ENCODE measurements at places on chromosomes 5 and 9.

DNA sequence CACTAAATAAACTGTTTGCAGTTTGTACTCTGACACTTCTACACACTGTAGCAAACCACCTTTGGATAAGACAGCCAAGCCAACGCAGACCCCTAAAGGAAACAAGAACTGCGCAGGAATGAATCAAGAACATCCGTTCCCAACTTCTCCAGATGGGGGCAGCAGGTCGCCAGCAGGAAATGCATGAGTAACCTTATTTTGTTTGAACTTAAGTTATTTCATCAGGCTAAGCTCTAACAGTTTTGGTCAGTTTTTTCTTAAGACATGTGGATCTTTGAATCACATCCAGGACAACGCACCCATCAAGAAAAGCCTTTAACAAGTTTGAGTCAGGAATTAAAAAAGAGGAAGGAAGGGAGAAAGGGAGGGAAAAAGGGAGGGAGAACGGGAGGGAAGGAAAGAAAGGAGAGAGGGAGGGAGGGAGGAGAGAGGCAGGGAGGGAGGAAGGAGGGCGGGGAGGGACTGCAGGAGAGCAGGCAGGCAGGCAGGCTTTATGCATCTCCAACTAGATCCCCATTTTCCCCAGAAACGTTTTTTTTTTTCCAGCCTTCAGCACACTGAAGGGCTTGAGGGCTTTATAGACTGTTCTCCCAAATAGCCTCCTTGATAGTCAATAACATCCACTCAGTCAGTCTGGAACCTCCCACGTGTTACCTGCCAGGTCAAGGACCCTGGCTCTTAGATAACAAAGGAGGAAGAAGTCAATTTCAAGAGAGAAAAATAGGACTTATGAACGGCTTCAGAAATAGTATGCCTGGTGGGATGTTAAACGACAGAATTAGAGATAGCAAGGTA lies 22.2 kb downstream of the BHMT start:
- DNase-seq: peak; percentile 31

GRCh38 chr5:128949847-128950546 lies 15.3 kb upstream of the SLC27A6 start:
- no peak for DNase-seq

DNA sequence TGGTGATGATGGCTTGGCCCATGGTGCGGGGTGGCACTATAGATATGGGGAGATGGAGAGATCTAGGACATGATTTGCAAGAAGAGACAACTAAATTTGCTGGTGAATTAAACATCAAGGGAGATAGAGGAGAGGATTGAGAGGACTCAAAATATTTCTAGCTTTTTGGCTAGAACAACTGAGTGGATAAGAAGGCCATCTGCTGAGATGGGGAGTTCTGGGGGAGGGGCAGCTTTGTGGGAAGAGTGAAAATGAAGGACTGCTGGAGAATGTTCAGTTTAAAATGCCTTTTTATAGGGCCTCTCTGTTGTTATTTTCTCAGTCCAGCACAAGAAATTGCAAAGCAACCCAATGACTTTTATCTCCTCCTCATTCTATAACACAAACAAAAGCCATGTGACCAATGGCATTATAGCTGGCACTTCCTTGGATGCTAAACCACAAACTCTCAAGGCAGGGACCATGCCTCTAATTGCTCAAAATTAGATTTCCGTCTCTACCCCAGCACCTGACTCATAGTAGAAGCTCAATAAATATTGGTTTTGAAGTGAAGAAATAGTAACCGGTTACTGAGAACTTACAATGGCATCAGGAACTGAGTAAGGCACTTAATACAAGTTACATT lies 29.8 kb downstream of the JAKMIP2 start:
- DNase-seq: no peak

DNA sequence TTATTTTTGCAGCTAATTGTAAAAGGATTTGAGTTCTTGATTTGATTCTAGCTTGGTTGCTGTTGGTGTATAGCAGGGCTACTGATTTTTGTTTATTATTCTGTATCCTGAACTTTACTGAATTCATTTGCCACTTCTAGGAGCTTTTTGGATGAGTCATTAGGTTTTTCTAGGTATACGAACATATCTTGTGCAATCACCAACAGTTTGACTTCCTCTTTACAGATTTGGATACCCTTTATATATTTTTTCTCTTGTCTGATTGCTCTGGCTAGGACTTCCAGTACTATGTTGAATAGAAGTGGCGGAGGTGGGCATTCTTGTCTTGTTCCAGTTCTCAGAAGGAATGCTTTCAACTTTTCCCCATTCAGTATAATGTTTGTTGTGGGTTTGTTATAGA lies 210.8 kb downstream of the FGF10 start:
- DNase-seq: no peak

DNA sequence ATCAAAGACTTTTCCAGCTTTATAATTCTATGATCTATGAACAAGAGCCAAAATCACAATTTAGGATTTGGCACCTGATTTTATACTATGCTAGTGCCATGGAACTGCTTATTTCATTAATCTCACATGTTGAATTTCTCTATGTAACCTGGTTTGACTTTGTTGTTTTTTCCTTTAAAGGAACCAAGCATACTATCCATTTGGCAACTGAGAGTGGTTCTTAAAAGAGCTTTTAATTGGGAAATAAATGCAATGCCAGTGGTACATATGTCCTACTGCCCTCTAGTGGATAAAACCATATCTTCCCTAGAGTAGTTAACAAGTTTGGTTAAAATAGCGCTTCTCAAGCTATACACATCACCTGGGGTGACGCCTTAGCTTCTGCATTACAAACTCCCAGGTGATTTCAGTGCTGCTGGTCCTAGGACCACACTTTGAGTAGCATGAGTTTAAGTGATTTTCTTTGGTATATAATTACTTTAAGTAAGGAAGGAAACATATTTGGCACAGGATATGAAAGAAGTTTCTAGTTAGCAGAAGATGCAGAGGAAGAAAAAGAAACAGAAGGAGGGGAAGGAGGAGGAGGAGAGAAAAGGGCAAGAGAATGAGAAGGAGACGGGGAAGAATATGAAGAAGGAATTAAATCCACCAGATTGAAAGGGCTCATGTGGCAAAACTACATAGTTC lies 56.8 kb downstream of the FGF10 start:
- no peak for DNase-seq

GRCh38 chr5:91145333-91145620 lies 237.8 kb downstream of the ARRDC3 start:
- no peak for DNase-seq
